ENCODE measurements at places on chromosomes 13 and 19.

GRCh38 chr13:98847780-98848179 is 95.3 kb upstream of the SLC15A1 start:
- no peak overlapping the region for H3K27ac ChIP-seq
- peaks cover 23% of the 10 kb centered on the region for H3K36me3 ChIP-seq
- no peak for DNase-seq
- no peak overlapping the region for H3K4me3 ChIP-seq
- no peaks in the 10 kb centered on the region for H3K4me1 ChIP-seq

DNA sequence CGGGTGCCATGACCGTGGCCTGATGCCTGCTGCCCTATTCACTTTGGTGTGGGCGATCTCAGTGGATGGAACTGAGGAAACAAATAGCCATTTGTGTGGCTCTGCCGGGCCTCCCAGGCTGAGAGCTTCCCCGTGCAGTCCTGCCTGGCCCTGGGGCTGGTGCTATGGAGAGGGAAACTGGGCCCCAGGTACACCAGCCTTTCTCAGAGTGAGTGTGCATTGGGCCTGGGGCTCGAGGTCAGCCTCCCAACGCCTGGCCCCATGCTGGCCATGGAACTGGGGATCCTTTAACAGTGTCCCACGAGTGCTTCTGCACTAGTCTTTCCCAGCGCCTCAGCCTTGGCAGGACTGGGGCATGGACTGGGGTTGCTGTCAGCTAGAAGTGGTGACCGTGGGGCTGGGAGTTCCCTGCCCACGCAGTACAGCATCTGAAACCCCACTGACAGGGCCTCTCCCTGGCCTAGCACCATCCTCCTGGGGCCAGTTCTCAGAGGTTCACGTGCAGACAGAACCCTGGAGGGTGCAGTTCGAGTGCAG is 10.5 kb downstream of the PLEKHF1 start:
- H3K36me3 ChIP-seq: peaks cover 22% of the 10 kb centered on the region
- H3K4me3 ChIP-seq: no peak overlapping the region
- peaks cover 13% of the 10 kb centered on the region for H3K4me1 ChIP-seq
- no peak overlapping the region for H3K27ac ChIP-seq
- no peaks in the 10 kb centered on the region for H3K27me3 ChIP-seq
- DNase-seq: peak; percentile 48

DNA sequence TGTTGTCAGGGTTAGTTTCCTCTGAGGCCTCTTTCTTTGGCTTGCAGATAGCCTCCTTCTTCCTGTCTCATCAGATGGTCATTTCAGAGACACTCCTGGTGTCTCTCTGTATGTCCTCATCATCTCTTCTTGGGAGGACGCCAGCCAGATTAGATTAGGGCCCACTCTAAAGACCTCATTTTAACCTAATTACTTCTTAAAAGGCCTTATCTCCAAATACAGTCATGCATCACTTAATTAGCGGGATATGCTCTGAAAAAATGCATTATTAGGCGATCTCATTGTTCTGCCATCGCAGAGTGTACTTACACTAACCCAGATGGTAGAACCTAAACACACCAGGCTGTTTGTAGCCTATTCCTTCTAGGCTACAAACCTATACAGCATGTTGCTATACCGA is 89.0 kb downstream of the CDK8 start:
- DNase-seq: no peak
- H3K27ac ChIP-seq: no peak overlapping the region
- H3K36me3 ChIP-seq: no peaks in the 10 kb centered on the region

GRCh38 chr19:4376991-4377781 is 23.2 kb downstream of the SH3GL1 start:
- H3K27me3 ChIP-seq: no peaks in the 10 kb centered on the region
- H3K36me3 ChIP-seq: no peaks in the 10 kb centered on the region
- peaks cover 69% of the 10 kb centered on the region for H3K4me1 ChIP-seq
- DNase-seq: no peak

GRCh38 chr13:35293579-35294226 is 182.8 kb downstream of the MAB21L1 start:
- no peaks in the 10 kb centered on the region for H3K36me3 ChIP-seq
- no peaks in the 10 kb centered on the region for H3K27me3 ChIP-seq
- DNase-seq: no peak
- no peak overlapping the region for H3K4me3 ChIP-seq
- no peak overlapping the region for H3K27ac ChIP-seq
- H3K4me1 ChIP-seq: no peaks in the 10 kb centered on the region

GRCh38 chr13:32243695-32244094 is 71.5 kb downstream of the ZAR1L start:
- no peaks in the 10 kb centered on the region for H3K27me3 ChIP-seq
- H3K36me3 ChIP-seq: peaks cover 38% of the 10 kb centered on the region
- H3K27ac ChIP-seq: no peak overlapping the region

DNA sequence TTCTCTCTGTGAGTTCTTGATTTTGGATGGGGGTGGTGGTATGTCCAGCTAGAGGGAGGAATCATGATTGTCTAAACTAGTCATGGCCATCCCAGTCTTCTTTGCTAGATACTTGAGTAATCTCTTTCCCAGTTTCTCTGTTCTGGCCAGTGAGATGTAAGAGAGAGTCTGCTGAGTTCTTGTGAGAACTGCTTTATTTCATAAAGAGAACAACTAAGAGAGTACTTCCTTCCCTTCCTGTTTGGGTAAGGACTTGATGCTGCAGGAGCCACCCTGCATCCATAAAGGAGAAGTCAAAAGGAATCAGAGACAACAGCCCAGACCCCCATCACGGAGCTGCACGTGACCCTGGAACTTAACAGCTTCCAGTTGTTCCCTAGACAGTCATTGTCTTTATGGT is 3.0 kb upstream of the RASL11A start:
- H3K36me3 ChIP-seq: peaks cover under 1% of the 10 kb centered on the region
- H3K27me3 ChIP-seq: no peaks in the 10 kb centered on the region
- no peaks in the 10 kb centered on the region for H3K4me1 ChIP-seq
- no peak overlapping the region for H3K4me3 ChIP-seq

DNA sequence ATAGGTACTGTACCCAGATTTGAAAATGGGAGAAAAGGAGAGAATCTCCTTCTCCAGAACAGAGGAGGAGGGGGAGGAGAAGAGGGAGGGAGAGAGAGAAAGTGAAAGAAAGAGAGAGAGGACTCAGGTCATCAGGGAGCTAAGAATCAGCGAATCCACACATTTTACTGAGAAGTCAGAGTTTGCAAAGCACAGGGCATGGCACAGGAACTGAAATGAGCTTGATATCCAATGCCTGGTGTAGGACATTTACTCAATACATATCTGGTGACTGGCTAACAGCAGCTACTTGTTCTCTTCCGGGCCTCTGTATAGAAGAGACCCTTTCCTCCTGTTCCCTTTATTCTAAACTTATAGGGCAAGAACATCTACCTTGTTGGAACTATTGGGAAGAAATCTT is 375.1 kb downstream of the KLF5 start:
- H3K27me3 ChIP-seq: no peaks in the 10 kb centered on the region
- H3K36me3 ChIP-seq: no peaks in the 10 kb centered on the region
- no peaks in the 10 kb centered on the region for H3K4me1 ChIP-seq
- no peak for DNase-seq
- no peak overlapping the region for H3K27ac ChIP-seq

DNA sequence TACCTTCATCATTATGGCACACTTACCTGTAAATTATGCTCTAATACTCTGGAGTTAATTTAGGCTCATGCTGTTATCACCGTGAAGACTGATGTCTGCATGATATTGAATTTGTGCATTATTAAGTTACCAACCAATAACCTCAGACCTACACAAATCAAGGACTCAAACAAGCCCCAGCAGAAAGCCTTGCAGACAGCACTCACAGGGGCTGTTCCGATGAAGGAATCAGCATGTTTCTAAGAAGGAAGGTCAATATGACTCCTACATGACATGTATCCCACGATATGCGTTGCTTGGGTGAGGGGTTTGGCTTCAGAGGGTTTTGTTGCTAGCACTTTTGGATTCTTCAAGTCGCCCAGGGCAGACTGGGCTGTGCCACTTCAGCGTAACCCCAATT is 1071.2 kb upstream of the SLC10A2 start:
- no peak overlapping the region for H3K27ac ChIP-seq
- H3K4me3 ChIP-seq: no peak overlapping the region
- H3K36me3 ChIP-seq: no peaks in the 10 kb centered on the region
- H3K27me3 ChIP-seq: no peaks in the 10 kb centered on the region
- DNase-seq: no peak
